ENCODE measurements at places on chromosomes 3 and 15.

- DNase-seq: no peak
Measured at GRCh38 chr3:10440684-10441083, 64.7 kb downstream of the ATP2B2 start.

DNA sequence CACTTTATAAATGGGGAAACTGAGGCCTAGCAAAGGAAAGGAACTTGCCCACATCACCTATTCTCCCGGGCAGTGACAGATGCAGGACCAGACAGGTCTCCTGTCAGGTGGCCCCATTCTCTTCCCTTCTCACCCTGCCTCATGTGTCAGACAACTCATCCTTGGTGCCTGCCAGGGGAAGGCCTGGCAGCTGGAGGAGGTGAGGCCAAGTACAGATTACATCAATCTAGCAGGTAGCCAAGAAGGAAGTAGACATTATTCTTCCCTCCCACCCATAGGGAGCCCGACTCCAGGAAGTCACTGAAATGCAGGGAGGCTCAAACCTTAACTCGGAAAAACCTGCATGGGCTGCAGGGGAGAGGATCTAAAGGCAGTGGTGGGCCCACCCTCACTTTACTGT is 39.6 kb downstream of the DAPK2 start:
- no peak for DNase-seq

GRCh38 chr15:87816811-87817210 is 439.7 kb downstream of the NTRK3 start:
- no peak for DNase-seq

DNA sequence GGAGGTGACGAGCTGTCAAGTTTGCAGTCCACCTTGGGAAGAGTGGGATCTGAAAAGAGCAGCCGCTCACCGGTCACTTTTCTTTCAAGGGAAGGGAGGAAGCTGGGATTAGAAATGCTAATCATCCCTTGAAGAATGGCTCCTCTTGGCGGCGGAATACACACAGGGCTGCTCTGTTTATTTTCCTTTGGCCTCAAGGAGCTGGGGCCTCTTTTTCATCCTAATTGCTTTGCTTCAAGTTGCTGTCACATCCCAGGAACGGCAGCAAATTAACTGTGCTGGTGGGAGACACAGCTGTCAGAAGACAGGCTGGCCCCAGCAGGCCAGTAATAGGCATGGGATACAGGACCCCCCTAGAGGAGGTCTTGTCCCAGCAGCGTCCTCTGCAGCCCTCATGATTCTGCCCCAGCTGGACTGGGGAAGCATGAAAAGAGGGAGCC is 6.7 kb downstream of the KBTBD13 start:
- DNase-seq: no peak

GRCh38 chr3:119257654-119258410 is 17.2 kb upstream of the B4GALT4 start:
- no peak for DNase-seq

Data from activated T-cell treated with anti-CD3 and anti-CD28 coated beads for 4 hours (primary cell).